NCI-H2171 treated with DMSO at 0.1 percent for 48 hours (cell line): ENCODE measurements at places on chromosomes 11 and 22.

DNA sequence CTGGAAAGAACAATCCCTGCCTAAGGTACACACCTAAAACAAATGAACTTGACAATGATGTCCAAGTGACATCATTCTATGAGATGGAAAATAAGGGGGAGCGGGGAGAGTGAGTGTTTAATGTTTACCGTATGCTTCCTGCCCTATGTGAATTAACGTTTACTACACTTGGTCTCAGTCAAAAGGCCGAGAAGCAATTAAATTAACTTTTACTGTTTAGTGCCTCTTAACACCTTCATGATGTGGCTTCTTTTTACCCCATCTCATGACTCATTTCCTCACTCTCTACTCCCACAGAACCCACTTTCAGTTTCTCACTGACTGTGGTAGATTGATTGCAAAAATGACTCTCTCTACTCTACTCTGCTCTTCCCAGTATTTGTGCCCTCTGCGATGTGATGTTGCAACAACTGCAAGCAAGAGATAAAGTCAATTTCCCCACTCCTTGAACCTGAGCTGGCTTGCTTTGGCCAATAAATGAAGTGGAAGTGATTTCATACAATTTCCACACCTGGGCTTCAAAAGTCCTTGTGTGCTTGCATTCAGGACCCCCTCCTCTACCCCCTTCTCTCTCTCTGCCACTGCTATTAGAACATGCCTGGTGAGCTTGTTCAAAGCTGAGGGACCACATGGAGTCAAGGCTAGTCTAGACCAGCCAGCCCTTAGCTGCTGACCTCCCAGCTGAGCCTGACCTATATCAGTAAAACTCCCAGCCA lies 11.6 kb upstream of the ALKBH3 start:
- no peak for DNase-seq

DNA sequence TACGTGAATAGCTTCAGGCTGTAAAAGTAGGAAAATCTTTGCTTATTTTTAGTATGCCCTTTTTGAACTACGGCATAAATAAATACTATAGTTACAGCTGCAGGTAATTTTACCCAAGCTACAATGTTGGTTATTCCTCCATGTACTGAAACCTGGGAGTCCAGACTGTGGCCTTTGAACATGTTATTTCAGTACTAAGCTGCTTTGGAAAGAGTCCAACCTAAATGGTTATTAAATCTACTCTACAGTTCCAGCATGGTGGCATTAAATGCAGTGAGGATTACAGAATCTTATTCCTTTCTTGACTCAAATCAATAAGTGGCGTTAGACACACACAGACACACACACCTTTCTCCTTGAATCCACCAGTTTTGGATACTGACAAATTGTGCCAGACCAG lies 165.1 kb downstream of the MSANTD4 start:
- DNase-seq = no peak

DNA sequence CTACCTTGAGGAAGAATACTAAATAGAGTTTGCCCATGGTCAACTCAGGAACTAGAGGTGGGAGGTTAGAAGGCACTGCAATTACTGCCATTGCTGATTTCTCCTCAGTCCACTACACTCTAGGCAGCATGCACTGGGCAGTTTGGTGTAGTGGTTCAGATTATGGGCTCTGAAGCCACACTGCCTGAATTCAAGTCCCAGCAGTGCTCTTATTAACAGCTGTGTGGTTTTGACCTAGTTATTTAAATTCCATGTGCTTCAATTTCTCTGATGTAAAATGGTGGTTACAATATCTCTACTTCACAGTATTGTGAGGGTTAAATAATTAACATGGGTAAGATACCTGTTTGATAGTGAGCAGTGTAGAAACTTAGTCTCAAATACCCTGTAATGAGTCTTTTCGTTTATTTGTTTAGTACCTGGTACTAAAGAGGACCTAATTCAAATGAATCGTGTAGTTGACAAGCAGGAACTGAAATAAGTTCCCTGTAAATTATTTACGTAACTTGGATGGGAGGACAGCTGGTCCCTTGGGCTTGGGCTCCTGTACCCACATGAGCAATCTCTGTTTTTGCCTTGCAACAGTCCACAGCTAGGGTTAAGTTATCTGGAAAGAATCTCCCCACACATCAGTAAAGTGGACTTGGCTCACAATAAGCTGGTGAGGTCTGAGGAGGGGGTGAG lies 17.8 kb downstream of the PRR5L start:
- no peak for DNase-seq

GRCh38 chr11:77112641-77113381 lies 10.2 kb downstream of the OMP start:
- DNase-seq = no peak
